Brain (organoid and tissue), 16 donors: ENCODE measurements at places on chromosomes 5 and 9.

DNA sequence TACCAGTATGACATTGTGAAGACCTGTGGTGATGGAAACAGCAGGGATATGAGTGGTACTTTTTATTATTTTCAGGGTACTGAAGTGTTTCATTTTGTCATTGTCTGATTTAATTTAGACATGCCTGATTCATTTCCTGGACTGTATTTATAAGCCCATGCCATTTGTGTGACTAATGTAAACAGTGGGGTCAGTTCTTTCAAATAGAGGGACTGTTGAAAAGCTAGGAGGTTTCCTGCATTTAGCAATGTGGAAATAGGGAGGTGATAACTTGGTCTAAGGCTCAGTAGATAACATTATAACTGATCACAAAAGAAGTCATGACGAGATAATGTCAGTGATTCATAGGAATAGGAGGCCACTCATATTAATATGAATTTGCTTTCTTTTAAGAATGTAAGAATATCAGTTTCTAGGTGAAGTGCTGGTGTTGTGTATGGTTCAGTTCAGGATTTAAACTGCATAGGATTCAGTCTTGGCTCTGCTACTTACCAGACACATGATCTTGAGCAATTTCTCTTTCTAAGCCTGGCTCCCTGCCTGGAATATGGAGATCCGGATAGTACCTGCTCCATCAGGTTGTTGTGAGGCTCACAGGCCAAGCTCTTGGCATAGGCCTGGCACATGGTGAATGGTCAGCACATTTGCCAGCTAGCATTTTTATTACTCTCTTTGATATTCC, 7.5 kb downstream of the RASGRF2 start:
- DNase-seq: no peak

GRCh38 chr5:37836235-37836591, 3.6 kb downstream of the GDNF start:
- peak; percentile 37 for DNase-seq

GRCh38 chr5:117077142-117077541, 502.5 kb upstream of the SEMA6A start:
- DNase-seq: no peak

GRCh38 chr5:151615431-151615830, 24.3 kb upstream of the FAT2 start:
- no peak for DNase-seq

DNA sequence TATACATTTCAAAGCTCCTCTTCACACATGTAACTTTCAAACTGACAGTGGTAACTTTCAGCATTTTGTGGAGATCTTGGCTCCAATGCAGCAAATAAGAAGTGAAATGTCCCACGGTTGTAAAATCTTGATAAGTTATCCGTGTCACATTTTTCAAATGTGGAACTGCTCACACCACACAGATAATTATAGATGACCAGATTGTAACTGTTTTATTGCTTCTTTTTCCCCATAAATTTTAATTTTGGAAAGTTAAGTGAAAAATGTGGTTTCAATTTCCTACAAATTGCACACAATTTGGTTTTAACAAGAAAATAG, 347.1 kb downstream of the EBF1 start:
- DNase-seq: no peak

DNA sequence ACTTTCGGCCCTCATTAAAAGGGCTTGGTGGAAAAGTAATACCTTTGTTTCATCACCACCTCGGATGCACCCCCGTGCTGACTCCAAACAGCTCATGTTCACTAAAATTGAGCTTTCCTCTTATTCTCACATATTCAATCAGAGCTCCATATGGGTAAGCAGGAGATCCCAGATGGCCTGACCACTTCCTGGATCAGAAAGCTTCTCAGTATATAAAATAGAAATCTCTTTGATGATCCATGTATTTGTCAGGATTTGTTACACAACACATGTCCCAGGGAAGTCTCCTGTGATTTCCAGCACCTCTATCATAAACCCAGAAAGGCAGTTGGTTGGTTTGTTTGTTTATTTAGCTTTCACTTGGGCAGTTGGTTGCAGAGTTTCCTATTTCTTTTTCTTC, 402.0 kb downstream of the MLLT3 start:
- DNase-seq: no peak

DNA sequence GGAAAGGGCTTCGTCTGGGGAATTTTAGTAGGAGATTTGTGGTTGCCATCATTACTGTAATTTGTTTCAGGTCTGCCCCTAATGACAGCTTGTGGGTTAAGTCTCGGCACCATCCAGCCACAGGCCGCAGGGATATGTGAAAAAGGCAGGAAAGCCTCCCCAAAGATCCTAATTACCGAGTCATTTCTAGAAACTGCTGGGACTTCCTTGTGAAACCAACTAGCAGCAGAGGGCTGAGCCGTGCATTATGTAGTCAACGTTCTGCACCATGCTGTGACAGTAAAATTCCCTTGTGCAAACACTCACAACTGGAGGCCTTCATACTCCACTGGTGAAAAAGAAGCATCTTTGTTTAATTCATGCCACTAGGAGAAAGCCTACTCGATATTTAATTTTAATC, 230.3 kb downstream of the MPDZ start:
- DNase-seq: peak; percentile 23
